Stimulated activated CD4-positive, alpha-beta T cell treated with anti-CD3 and anti-CD28 coated beads, Interleukin-1b, Interleukin-23, amount 100 ng/mL, for 48 hours (primary cell): ENCODE measurements at places on chromosomes 5 and 9.

DNA sequence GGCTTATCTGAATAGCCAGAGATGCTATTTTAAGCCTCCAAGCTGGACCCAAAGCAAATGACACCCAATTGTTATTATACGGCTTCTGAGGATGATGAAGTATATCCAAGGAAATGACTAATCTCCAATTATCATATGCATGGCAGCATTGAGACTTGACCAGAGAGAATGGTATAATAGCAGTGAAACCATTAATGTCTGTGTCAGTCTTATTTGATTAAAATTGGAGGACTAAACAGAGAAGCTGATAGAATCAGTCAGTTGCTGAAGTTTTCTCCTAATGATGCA, 200.5 kb downstream of the EFNA5 start:
- no peak for DNase-seq

- peak; percentile 50 for DNase-seq
Observed at GRCh38 chr5:80033513-80033912, 1.6 kb upstream of the THBS4 start.

DNA sequence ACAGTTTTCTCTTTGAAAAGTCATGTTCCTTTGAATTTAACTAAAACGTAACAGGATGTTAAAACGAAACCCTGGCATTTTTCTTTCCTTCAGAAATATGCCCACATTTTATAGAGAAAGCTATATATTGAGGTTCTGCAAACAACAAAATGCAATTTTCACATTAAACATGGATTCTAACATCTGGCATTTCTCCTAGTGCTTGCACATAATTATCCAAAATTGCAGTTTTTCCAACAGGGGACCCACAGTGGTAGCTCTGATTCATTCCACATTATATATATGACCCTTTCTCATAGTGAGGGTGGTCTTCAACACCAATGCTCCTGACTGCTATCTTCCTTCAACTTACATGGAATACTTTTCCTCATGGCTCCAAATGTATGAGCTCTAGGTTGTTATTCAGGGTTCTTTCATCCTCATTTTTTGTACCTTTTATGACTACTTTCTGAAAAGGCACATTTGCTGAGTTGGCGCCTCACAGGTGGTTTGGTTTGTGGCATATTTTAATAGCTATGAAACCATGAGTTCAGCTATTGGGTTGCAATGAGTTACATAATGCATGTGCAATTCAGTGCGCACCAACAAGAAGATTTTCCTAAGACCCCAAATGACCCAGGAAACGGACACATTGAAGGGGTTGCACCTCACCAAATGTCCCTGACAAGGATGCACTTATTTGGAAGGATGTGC, 551.7 kb downstream of the RAB3C start:
- DNase-seq: no peak

GRCh38 chr5:16037121-16037845, 142.3 kb downstream of the MARCHF11 start:
- no peak for DNase-seq

GRCh38 chr5:76714751-76715485, 1.0 kb upstream of the F2R start:
- no peak for DNase-seq

DNA sequence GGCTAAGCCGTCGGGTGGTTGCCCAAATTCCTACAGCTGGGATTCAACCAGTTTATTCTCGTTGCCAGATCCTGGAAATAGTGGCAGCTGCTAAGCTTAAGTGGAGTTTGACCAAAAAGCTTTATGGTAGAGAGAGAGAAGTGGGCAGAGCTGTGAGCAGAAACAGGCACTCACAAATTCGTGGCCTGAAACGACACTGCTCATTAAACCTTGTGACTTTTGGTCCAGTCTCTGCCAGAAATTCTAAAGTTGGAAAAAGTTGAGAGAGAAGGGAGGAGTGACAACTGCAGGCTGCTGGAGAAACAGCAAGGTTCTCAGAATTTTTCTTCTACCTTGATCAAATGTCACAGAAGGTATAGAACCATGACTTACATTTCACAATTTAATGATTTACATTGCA, 131.5 kb downstream of the MTX3 start:
- DNase-seq: no peak

DNA sequence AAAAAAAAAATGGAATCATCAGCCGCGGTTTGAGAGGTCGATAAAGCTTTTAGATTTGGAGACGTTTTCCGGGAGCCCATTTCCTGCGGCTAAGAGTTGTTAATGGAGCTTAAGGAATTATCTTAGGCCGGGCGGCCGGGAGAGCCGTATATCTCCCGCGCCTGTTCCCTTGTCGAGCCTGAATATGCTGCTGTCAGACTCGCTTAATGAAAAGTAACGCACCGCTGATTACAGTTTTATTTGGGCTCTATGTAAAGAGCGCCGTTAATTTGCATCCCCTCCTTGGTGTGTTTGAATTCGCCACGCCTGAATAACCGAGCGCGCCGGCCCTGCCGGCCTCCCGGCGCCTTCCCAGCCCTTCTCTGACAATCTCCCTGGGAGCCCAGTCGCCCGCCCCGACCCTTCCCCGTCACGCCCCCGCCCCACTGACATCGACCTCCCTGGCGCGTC, 7.9 kb downstream of the IRX4 start:
- no peak for DNase-seq

DNA sequence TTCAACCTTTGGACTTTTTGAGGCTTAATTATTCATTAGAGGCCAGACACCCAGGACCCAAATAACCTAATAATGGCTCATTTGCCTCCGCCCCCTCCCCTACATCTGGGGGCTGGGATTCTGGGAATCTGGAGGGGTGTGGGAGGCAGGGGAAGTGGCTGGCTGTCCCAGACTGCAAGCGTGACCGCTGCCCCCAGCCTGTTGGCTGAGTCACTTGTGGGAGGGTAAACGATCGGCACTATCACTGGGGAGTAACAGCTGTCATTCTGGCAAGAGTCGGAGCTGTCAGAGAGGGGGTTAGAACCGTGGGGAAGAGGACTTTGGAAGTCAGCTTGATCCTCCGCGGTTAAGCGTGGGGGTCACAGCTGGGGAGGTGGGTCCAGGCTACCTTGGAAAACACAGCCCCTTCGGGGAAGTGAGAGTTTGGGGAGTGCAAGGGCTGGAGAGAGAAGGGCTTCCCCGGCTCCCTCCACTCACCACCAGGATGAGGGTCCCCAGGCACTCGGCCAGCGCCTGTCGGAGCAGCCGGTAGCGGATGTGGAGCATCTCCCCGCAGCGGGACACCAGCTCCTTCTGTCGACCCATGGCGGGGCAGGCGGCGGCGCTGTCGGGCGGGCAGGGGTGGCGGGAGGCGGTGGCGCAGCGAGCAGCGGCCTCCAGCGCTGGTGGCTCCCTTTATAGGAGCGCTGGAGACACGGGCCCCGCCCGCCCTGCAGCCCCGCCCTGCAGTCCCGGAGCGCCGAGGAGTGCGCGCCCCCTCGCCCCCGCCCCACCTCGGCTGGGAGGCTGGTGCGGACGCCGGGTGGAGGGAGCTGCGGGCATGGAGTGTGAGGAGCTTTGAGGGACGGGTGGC, at the start of gene AQP3:
Gene AQP3 (minus strand): TSS at position 648 of the 853 bp plus-strand sequence. CDS start 63 bp downstream, at position 585.
- peak; percentile 62 for DNase-seq

GRCh38 chr5:132662004-132662401, 4.0 kb downstream of the IL13 start:
- DNase-seq: no peak

- DNase-seq: no peak
Observed at GRCh38 chr9:89538871-89539270, 41.0 kb upstream of the SEMA4D start.

GRCh38 chr9:11871852-11872251, 821.3 kb upstream of the TYRP1 start:
- DNase-seq: no peak

GRCh38 chr5:179292202-179292601, 53.1 kb downstream of the ADAMTS2 start:
- DNase-seq: no peak

DNA sequence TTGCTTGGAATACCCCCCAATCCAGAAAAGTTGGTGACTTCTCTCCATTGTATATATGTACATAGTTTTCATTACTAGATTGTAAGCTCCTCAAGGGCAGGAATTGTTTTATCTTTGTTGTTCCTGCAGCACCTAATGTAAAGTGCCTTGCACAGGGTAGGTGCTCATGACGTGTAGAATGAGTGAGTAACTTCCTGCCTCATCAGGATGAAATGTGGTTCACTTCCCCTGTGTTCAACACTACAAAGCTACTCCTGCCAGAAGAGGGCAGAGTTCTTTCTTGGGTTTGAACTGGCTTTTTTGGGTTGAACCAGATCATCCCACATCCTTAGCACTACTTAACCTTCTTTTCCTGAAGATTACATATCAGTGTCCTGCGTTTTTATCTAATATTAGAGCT, 23.9 kb downstream of the GTF3C4 start:
- peak; percentile 8 for DNase-seq

DNA sequence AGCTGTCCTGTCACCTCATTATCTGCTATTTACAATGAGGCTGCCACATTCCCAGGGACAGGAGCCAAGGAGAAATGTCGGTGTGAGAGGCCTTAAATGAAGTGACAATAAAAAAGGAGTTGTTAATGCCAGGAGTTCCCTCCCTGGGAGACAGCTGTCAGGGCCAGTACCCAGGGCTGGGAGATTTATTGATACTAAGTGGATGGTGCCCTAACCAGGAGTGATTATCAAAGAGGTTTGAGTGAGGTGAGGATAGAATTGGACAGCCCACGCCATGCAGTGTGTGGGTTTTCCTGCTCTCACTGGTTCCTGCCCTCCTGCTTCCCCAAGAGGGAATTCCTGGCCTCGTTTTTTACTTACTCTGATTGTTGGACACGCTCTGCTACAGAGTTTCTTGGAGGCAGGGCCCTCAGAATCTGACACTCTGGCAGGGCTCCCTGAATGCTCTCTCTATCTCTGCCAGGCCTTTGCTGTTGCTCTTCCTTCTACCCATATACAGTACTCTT, 150.8 kb downstream of the GRIA1 start:
- no peak for DNase-seq

DNA sequence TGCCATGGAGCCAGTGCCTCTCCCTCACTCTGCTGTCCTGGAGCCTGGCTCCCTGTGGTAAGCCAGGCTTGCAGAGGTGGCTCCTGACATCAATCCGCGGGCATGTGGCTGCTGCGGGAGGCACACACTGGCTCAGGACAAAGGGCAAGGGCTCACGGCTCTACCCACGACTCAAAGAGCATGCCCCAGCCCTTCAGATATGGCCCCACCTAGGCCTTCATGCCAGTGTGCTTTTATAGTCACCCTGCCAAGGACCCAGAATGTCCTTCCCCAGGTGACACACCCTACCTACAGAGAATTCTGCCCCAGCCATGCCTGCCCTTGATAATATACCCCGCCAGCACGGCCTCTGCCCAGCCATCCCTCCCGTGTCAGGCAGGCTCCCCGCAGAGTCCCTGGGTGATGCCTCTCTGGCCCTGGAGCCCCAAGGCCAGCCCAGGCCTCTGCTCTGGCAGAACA, 1.6 kb downstream of the MGAT4B start:
- DNase-seq: no peak

DNA sequence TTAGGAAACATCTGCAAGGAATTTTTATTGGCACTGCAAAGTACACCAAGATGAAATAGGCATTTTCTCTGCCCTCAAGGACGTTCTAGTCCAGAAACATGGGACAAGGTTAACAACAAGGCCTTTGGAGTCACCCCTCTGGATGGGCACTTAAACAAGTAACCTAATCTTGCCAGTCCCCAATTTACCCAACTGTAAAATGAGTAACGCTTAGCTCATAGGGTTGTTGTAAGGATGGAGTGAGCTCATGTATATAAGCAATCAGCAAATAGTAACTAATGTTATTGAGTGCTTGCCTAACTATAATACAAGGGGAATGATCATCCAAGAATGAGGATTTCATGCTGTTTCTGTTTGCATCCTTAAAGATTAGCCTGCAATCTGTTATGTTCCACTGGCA, 189.3 kb downstream of the PAPPA start:
- DNase-seq: no peak

- DNase-seq: no peak
Observed at GRCh38 chr9:96139592-96140295, 162.2 kb downstream of the HSD17B3 start.

DNA sequence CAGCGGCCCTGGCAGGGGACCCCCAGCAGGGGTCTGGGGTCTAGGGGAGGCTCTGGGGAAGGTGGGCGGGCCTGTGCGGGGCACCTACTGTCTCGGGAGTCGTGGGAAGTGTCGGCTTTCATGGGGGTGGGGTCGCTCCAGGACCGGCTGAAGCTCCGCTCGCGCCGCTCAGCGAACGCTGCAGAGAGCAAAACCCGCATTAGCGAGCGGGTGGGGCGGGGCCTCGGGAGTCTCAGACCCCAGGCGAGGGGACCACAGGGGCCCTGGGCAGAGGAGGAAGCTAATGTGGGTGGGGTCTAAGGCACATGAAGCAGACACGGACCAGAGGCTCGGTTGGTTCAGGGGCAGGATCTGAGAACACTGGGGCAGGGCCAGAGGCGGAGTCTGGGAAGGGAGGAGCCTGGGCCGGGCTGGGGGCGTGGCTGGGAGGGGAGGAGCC, 5.5 kb downstream of the NSMF start:
- DNase-seq: peak; percentile 78

GRCh38 chr9:133581513-133582343, 27.5 kb downstream of the FAM163B start:
- no peak for DNase-seq

GRCh38 chr5:9344751-9345240, 201.1 kb downstream of the SEMA5A start:
- DNase-seq: no peak

GRCh38 chr5:115626445-115626823, 598 bp upstream of the TMED7 start:
- no peak for DNase-seq

- no peak for DNase-seq
Observed at GRCh38 chr9:107665057-107665456, 175.5 kb upstream of the KLF4 start.

GRCh38 chr5:74995926-74996325, 56.4 kb downstream of the GCNT4 start:
- no peak for DNase-seq

- no peak for DNase-seq
Observed at GRCh38 chr9:134735441-134736175, 94.0 kb downstream of the COL5A1 start.

DNA sequence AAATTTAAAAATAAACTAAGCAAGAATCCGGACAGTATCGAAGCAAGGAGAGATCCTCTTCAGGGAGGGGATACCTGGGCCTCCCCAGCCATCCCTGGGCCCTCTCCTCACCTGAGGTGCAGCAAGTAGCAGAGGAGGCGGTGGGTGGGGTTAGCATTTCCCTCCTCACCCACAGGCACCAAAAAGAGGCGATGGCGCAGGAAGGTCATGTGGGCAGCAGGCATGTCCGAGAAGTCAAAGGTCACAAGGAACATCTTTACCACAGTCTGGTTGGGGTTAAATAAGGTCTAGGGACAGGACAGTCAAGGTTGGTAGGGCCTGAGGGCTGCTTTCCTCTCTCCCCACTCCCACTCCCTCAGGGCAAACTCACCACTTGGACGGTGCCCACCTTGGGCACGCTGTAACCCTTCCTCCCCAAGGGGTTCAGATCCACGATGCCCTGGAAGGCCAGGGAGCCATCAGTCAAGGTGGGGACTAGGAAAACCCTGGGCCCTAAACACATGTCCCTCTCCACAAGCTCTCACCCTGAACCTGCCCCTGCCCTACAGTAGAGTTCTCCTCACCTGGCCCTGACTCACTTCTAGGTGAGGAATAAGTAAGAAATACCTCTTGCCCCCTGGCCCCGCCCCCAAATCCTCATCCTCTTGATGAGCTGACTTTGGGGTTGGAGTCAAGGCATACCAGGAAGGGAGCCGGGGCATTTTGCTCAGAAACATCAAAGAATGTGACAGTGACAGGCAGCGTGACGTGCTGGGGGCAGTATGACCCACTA, 2.8 kb upstream of the STOML2 start:
- DNase-seq: no peak

GRCh38 chr5:10756549-10756948, 4.5 kb downstream of the DAP start:
- peak; percentile 19 for DNase-seq
